ENCODE measurements at places on chromosomes 4 and X. TPM values are rescaled to one million over a fixed set of nuclear protein-coding genes. Genes with fewer than 3 reads are reported as not detected.

DNA sequence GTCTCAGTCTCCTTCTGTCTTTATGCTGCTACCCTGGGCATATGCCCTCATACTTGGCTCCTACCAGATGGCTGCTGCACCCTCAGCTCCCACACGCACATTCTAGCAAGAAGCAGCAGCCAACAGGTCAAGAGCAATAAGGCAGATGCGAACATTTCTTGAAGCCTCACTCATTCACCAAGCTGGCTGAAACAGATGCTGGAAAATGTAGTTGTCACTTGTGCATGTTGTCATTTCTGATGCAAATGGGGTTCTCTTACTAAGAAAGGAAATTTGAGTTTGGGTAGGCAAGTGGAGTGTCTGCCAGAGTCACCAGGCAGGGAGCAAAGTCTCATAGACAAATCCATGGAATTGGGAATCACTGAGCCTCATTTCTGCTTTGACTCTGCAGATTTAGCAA, 57.4 kb upstream of the SORBS2 start:
- DNase-seq, result no peak

DNA sequence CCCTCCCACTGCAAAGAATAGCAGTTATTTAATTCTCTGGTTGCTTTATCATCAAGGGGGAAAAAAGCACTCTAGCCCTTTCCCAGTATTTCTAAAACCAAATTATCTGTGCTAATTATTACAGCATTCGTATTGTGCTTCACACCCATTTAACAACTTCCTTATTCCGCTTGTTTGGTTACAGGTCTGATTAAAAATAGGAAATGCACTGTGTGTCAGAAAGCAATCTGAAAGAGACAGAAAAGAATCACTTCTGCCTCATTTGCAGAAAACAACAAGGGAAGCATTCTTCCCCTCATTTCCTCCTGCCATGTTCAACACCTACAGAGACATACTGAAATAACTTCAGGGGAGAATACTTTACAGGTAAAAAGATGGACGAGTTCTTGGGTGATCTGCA, 114.9 kb upstream of the MAP3K15 start:
- DNase-seq, result no peak

DNA sequence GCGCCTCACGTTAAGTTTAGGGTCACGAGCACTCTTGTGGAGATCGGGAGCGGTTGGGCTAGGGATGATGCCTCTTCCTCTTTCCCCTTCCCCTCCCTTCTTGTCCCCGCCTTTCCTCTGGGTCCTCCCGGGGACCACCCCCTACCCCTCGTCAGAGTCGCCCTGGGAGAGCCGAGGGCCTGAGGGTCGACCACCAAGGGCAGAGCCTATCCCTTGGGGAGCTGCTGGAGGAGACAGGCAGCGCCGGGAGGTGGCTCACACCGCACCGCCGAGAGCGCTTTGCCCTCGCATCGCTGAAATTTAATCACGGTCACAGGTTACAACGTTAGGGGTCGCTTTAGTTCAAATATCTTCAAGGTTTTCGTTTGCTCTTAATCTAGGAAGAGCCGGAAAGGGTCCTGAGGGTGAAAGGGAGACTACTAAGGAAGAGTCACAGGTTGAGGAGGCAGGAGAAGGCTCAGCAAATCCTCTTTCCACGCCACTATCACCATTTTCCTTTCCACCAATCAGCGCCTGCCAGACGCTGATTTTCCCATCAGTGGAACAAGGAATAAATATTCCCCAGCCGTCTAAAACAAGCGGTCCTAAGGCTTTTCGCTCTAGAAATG, 528 bp upstream of the SNCA start:
- DNase-seq, result no peak

The CFAP299 gene
- polyA plus RNA-seq, result not detected

DNA sequence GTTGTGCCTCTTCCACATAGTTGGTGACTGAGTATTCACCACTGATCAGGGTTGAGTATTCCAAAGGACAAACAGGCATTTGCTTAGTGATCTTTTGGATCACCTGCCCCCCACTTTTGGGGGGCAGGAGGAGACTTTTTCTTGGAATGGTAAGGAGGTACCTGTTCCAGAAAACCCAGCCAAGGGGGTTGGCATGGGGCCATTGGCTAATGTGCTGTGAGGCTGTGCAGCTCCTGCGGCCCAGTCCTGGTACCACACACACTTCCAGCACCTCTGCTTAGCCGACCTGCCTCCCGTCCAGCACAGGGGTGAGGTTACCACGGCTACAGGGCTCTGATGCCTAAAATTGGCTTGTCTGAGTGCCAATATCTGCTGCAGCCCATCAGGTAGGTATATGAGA, 40.1 kb upstream of the MGST2 start:
- no peak for DNase-seq

The DLG3 gene
- 7.3 TPM for polyA plus RNA-seq

GRCh38 chrX:24498975-24499374, 33.9 kb downstream of the PDK3 start:
- DNase-seq, result no peak

The GAB3 gene
- 4.7 TPM for polyA plus RNA-seq

GRCh38 chr4:39495446-39496213, 31.6 kb downstream of the UGDH start:
- DNase-seq, result no peak

DNA sequence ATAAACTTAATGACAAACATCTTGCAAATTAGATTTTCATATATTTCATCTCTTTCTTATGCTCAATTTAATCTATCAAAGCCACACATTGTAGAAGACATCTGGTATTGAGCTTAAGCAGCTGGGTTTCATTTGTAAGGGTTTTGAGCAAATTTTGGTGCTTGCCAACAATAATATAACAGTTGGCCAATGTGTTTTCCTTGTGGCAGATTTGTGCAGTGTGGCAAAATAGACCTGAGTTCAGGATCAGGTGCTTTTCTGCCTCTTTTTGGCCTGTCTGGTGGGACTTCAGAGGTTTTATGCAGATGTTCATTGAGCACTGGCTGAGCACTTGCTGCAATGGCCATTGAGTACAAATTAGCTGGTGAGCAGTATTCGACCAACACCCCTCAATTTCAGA, 301.9 kb downstream of the BMPR1B start:
- no peak for DNase-seq

The CENPE gene
- polyA plus RNA-seq, result 0.14 TPM

The PAGE1 gene
- polyA plus RNA-seq, result not detected

The TBC1D19 gene
- polyA plus RNA-seq, result 5.5 TPM

- DNase-seq, result peak; percentile 81
Observed at GRCh38 chrX:129961180-129962083, 21.0 kb upstream of the BCORL1 start.

Data from right cardiac atrium (tissue), 5 donors.